Myocyte (in vitro differentiated cells): ENCODE measurements at places on chromosomes 11 and 22. TPM values are rescaled to one million over a fixed set of nuclear protein-coding genes. Genes with fewer than 3 reads are reported as not detected.

DNA sequence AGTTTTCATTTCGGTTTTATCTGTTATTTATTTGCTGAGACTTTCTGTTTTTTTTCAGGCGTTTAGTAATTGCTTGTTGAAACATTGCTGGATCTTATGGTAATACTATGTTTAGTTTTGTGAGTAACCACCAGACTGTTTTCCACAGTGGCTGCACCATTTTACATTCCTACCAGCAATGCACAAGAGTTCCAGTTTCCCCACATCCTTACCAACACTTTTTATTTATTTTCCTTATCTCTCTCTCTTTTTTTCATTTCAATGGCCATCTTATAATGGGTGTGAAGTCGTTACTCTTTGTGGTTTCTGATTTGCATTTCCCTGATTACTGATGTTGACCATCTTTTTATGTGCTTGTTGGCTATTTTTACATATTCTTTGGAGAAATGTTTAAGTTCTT lies 23.7 kb downstream of the USP47 start:
- DNase-seq, result no peak

GRCh38 chr22:41518048-41518347 lies 26.3 kb downstream of the POLR3H start:
- DNase-seq, result no peak

LIF gene
- total RNA-seq, result 13.5 and 14.8 TPM in 2 replicates

GRCh38 chr11:61882879-61883278 lies 8.5 kb downstream of the FADS3 start:
- DNase-seq, result no peak

DNA sequence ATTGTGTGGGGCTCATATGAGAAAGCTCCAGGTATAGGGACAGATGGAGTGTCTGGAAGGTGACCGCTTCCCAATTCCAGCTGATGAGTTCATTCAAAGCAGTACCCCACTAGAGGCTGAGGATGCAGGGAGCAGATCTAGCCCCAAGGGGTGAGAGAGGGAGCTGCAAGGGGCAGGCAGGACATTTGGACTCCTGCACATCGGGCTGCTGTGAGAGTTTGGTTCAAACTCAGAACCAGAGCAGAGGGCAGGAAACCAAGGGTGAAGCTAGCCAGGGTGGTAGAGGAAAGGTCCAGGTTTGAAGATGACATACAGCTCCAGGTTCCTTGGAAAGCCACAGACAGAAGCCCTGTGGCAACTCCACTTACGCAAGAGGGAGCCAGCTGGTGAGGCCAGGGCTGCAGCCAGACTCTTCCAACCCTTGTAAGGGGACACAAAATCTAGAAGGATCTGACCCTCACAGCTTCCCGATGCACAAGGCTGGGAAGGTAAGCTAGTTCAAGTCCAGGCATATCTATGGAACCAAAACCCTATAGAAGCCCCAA lies 1.9 kb downstream of the CSNK2A3 start:
- DNase-seq, result peak; percentile 65

DNA sequence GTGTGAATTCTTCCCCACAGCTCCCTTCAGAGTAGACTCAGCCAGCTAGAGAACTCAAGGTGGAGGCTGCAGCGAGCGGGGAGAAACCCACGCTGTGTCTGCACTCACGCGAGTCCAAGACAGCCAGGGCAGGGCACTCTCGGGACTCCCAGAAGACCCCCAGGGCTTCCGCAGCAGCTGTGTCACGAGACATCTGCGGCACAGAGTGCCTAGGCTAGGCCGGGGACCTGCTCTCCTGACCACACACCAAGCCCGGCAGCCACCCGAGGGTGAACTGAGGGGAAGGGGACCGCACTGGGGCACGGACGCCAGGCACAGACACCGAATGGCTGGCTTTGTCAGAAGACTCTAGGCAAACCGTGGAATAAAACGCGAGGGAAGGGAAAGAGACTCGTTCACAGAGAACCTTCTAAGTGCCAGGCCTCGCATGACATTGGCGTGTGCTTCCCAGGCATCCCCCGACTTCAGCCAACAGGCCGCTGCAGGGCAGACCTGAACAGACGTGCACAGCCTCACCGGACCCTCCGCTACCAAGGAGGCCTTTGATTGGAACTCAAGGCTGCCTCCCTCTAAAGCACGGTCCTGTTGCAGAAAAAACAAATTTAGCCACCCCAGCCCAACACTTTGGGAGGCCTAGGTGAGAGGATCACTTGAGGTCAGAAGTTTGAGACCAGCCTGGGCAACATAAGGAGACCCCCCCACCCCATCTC lies 18.2 kb upstream of the MOB2 start:
- DNase-seq, result no peak

GRCh38 chr11:130136107-130136506 lies 23.5 kb upstream of the ST14 start:
- DNase-seq, result no peak

OR52A1 gene
- not detected in 2 replicates for total RNA-seq

PLAAT5 gene
- total RNA-seq, result 0.52 and 2.8 TPM in 2 replicates

PANX2 gene
- 0.08 and 0.26 TPM in 2 replicates for total RNA-seq

POU2AF3 gene
- total RNA-seq, result not detected in 2 replicates

GRCh38 chr11:2385156-2386151 lies 8.3 kb downstream of the CD81 start:
- DNase-seq, result no peak

DNA sequence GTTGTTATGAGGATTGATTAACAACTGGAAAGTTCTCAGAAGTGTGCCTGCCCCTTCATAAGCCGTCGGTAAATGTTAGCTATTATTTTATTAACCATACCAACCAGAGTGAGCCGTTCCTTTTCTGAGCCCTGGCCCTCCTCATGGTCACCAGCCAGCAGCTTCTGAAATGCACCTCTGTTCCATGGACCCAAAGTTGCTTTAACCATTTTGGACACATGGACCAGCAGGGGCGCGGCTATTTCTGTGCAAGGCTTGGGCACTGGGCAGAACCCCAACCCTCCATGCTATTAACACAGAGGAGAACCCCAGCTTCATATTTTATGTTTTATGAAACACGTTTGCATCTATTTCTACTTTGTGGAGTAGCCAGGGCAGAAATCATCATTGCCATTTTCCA lies 18.6 kb upstream of the SCGB1A1 start:
- DNase-seq, result no peak

DNA sequence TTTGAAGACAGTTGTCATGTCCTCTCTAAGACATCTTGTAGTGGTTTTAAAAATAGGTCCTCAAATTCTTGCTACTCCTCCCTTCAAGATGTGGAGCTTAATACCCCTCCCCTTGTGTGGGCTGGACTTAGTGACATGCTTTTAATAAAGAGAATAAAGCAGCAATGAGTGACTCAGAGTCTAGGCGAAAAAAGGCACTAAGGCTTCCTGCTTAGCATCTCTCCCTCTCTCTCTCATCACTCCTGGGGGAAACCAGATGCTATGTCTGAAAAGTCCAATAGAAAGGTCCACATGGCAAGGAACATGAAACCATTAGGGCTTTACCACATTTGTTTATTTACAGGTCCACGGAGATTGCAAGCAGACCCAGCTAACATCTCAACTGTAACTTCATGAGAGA lies 11.7 kb downstream of the SERGEF start:
- no peak for DNase-seq
